CD4-positive, alpha-beta T cell treated with Interleukin-10 for 1 hour (primary cell): ENCODE measurements at places on chromosomes 6 and 20.
A peak's percentile ranks its signal among the peaks of the same experiment; 100 is the strongest.

- DNase-seq: no peak
Measured at GRCh38 chr6:25868436-25869183, 5.4 kb downstream of the SLC17A3 start.

GRCh38 chr20:23889775-23890187 lies 10.2 kb upstream of the CST5 start:
- DNase-seq: peak; percentile 69

GRCh38 chr6:156953127-156953478 lies 175.9 kb downstream of the ARID1B start:
- DNase-seq: no peak

DNA sequence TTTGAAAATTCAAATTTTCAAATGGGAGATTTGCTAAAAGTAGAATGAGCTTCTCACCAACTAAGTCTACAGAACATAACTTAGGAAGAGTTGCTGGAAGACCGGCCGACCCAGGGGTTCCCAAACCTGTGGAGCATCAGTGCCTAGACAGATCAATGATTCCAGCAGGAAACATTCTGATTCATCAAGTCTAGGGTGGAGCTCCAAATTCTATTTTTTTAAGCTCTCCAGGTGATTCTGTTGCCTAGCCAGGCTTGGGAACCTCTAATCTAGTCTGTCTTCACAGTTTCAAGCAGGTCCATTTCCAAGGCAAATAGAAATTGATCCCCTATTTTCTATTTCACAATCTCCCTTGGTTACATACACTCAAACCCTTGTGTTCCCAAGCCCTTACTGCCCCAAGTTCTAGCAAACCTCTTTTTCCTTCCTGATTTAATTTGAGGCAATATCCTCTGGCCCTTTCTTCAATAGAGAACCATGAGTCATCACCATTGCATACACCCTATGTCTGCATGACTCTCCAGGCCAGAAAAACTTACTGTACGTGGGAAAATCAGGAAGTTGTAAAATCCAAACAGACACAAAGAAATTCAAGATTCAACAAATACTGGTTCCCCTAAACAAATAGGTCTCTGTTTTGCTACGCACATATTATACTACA lies 8.9 kb downstream of the ATXN1 start:
- DNase-seq: no peak

DNA sequence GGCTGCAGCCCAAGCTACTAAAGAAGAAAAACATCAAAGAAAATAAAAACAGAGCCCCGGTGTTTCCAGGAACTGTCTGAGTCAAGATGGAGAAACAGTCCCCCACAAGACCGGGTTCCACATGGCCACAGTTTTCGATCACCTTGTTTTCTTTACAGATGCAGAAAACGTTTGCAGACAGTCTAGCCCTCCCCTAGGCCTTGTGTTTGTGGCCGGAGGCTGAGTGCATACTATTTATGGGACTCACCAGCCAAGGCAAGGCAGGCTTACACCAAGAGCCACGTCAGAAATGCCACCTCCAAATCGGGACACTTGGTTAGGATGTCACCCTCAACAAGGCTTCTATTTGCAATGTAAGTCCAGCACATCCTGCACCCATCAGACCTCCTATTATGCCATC lies 97.3 kb downstream of the BMP7 start:
- no peak for DNase-seq

DNA sequence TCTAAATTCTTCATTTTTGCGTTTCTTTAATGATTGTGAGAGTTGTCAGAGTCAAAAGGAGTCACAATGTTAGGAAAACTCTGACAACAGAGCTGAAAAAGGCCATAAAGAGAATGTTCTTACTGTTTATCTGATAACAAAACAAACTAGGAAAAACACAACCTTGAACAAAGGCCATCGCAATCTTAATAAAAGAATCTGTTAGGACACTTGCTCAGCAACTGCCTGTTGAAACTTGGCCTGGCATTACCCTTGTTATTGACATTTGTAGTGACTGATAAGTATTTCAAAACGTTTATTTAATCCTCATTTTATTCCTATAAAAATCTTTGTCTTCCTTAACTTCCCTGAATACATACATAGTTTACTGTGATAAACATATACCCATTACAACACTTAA lies 15.7 kb downstream of the GSTA1 start:
- DNase-seq: no peak

DNA sequence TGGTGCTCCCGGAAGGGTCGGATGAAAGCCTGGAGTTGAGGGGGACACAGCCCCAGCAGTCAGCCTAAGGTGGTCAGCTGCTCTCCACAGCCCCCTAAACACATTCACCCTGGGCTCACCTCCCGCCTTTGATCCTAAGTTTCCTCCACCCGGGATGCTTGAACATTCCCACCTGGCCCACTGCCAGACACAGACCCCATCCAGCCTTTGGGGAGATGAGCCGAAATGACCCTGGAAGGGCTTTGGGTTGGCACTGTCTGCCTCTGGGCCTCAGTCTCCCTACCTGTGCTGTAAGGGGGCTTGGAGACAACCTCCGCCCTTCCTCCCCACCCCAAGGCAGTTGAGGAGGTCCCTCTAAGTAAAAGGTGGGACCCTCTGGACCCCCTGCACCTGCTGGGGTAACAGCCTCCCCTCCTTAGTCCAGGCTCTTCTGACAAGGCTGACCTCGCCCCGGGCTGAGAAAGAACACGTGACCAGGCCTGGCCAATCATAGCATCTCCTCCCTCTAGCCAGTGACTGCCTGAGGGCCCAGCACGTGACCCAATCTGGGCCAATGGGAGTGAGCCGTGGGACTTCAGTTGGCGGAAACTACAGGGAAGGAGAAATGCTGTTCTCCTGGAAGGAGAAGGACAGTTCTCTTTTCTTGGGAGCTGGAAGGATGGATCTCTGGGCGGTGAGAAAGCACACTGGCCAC lies 16.9 kb upstream of the UBE2V1 start:
- no peak for DNase-seq

DNA sequence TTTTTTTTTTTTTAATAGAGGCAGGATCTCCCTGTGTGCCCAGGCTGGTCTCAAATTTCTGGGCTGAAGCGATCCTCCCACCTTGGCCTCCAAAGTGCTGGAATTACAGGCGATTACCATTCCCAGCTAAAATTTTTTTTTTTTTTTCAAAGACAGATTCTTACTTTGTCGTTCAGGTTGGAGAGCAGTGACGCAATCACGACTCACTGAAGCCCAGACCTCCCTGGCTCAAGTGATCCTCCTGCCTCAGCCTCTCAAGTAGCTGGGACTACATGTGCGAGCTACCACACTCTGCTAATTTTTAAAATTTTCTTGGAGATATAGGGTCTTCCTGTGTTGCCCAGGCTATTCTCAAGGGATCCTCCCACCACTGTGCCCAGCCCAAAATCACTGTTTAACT lies 58.0 kb upstream of the MYO6 start:
- DNase-seq: no peak

DNA sequence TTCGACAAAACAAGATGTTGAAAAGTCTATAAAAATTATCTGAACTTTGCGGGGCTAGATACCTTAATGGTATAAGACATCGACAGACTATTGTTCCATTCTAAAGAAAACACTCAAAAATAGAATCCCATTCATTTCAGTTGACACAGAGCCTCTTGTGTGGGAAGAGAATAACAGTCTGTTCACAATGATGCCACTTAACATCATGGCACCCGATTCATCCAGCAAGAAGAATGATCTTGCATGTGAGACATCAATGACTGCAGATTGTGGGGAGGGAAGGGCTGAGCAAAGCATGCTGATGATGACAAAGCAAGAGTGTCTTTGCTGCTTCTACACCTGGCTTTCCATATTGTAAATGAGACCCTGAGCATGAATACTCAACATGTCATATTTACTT lies 49.7 kb upstream of the ARMH2 start:
- DNase-seq: no peak

GRCh38 chr20:11891776-11892545 lies 25.7 kb upstream of the BTBD3 start:
- peak; percentile 33 for DNase-seq

GRCh38 chr20:51910321-51911050 lies 108.2 kb upstream of the SALL4 start:
- DNase-seq: no peak

- no peak for DNase-seq
Measured at GRCh38 chr20:1185316-1185741, 548 bp upstream of the TMEM74B start.

GRCh38 chr6:37051138-37052026 lies 45.9 kb downstream of the FGD2 start:
- peak; percentile 92 for DNase-seq

GRCh38 chr6:157753291-157753690 lies 69.8 kb upstream of the SNX9 start:
- no peak for DNase-seq

- DNase-seq: no peak
Measured at GRCh38 chr6:149933036-149933435, 8.8 kb upstream of the ULBP2 start.

- no peak for DNase-seq
Measured at GRCh38 chr6:65924411-65924810, 217.4 kb upstream of the EYS start.

DNA sequence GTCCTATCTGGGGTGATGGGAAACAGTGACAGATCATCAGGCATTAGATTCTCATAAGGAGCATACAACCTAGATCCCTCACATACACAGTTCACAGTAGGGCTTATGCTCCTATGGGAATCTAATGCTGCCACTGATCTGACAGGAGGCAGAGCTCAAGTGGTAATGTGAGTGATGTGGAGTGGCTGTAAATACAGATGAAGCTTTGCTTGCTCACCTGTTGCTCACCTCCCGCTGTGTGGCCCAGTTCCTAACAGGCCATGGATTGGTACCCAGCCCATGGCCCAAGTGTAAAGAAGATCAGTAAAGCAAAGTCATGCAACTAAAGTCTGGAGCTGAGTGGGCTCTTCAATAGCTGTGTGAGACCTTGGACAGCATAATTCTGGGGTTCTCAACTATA lies 65.9 kb downstream of the PKIB start:
- no peak for DNase-seq

DNA sequence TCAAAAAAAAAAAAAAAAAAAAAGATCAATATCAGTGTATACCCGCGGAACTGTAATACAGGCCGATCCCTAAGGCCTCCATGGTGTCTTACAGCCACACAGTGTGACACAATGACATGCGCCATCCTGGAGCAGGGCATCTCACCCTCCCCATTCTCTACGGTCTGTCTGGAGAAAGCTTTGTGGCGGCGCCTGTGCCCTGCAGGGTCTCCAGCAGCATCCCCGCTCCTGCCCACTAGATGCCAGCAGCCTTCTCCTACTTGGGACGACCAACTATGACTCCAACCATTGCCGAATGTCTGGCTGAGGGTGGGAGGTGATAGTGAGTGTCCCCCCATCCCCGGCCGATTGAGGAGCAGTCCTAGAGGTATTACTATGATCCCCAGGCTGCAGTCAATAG lies 558.8 kb upstream of the AGPAT4 start:
- DNase-seq: no peak

DNA sequence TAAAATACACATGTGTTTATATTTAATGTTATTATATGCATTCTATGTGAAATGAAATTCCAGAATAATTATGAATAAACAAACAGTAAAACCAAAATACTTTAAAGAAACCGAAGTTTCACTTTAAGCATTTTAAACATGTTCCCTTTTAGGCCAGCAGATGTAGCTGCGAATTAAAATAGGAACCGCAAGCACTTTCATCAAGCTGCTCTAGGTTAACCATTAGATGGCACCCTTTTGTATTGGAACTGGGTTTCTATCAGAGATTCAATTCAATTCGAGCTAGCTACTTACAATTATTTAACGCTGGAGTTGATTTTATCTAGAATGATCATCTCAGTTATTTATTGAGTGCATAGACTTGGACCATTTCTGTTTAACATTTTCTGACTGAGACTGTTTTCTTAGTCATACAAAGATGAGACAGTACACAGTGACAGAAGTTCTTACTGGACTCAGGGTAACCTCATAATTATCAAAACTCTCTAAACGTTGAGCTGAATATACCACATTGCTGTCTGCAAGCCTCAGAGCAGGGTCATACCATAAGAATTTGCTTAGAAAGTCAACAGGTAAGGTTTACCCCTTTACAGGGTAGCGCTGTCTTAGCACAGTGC lies 8.5 kb downstream of the TMEM242 start:
- peak; percentile 68 for DNase-seq

DNA sequence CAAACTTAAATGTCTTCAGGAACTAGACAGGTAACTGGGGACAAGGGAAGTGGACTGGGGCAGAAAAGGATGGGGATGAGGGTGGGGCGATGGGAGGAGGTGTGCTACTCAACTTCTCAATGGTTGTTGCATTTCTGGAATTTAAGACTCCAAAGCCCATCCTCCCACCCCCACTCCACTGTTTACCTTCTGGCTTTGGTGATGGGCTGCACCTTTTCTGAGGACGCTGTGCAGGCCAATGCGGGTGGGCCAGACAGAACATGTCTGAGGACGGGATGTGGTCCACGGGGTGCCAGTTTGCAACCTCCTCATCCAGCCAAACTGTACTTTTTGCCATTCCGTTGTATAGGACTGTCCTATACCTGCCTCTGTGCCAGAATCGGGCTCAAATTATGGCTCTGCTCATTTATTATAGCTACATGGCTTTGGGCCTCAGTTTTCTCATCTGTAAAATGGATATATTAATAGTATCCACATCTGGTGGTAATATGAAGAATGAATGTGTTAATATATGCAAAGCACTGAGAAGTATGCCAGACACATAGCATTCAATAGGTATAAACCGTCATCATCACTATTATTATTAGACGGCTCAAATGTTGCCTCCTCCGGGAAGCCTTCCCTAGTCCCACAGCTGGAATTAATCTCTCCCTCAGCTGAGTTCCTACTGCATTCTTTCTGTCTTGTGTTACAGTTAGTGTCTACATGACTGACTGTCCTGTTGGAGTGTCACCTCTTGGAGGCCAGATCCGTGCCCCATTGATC lies 31.0 kb upstream of the VEGFA start:
- DNase-seq: no peak

DNA sequence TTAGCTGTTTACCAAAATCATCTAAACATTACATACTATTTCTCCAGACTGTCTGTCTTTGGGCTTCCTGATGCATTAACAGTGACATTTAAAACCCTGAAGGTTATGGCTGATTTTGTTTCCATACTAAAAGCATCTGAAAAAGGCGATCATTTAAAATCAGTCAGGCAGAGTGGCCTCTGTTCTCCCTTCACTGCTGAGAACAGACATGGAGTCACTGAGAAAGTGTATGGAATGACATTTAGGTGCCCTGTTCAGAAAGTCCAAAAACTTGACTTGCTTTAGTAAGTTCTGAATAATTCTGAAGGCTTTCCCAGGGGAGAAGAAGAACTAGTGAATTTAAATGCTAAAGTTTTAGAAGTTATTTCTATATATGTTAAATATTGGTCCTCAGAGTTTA lies 83.0 kb downstream of the MAP7 start:
- no peak for DNase-seq
